NCI-H2107 (cell line): ENCODE measurements at places on chromosomes 5 and 9.

GRCh38 chr5:151493665-151494064 lies 46.3 kb downstream of the SLC36A1 start:
- DNase-seq: no peak

GRCh38 chr9:88502552-88503034 lies 32.4 kb upstream of the NXNL2 start:
- no peak for DNase-seq

DNA sequence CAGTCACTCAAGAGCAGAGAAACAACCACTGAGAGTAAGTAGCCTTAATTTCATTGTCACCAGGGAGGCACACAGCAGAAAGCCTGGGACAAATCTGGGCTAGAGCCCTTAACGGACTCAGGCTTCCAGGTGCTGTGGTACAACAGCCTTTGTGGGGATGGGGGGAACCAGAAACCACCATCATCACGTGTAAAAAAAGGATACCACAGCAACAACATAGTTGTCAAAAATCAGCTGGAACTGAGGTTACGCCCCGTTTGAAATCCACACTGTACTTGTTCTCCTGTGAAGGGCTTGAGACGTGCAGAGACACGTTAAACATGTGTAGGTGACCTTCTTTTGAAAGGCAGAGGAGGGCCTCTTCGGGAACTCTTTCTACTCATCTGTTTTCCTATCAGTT lies 16.6 kb upstream of the PLPP1 start:
- DNase-seq: peak; percentile 1

GRCh38 chr5:164020116-164020515 lies 514.7 kb downstream of the MAT2B start:
- DNase-seq: no peak

GRCh38 chr5:31911291-31912265 lies 262.5 kb downstream of the GOLPH3 start:
- DNase-seq: no peak

DNA sequence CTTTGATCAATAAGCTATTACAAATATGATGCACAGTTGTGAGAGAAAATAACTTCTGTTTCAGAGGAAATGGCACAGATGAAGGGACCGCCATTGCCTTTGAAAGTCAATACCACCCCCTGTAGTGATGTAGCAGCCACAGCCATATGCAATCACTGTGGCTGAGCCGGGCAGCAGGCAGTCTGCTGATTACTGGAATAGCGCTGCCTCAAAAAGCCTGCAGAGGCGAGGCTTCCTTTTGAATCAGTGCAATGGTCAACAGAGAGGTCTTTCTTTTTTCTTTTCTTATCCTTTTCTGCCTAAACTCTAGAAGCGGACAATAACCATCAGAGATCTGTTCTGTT lies 265.1 kb upstream of the TAS2R1 start:
- DNase-seq: no peak

DNA sequence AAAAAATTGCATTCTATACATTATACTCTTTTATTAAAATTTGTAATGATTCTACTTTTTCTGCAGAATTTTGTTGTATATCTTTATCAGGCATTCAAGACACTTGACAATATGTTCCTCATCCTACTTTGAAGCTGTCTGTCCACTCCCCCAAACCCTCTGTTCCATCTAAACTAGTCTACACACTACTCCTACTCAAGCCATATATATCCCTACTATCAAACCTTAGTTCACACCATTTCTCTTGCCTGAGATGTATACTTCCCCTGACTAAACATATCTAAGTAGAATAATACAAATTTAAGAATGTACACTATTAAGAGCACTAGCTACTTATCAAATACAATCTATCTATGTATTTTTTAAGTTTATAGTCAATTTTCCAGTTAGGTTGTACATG lies 107.1 kb upstream of the FTMT start:
- DNase-seq: no peak

GRCh38 chr5:80072103-80073073 lies 37.2 kb downstream of the THBS4 start:
- no peak for DNase-seq

- DNase-seq: no peak
These were observed 3.9 kb downstream of the EXOC3 start for GRCh38 chr5:446883-447263.

GRCh38 chr9:22682536-22682935 lies 235.9 kb downstream of the DMRTA1 start:
- no peak for DNase-seq

- no peak for DNase-seq
These were observed 192.1 kb upstream of the CLINT1 start for GRCh38 chr5:158051036-158051435.

DNA sequence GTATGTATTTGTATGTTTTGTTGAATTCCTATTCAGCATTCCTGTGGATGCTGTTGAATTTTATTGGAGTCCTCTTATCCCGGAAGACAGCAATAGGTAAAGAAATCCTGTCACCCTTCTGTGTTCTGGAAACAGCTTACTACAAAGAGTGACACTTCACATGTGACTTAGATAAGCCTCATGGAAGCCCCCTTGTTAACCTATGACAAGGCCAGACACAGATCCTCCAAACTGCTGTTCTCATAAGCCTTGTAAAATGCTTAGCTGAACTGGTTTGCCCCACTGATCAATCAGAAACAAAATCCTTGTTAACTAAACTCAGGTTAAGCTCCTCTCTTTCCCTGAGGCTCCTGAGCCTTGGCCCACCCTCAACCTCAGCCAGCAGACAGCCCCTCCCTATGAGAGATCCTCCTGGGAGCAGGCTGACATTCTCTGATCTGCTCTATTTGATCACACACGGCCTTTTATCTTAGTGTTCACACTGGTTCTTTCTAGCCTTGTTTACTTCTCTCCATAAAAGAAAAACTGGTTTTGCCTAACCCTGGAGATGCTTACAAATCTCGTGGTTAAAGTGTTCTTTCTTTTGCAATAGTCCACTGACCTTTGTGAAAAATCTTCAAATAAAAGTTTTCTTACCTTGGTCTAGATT lies 29.4 kb upstream of the ATP6V1G1 start:
- no peak for DNase-seq

DNA sequence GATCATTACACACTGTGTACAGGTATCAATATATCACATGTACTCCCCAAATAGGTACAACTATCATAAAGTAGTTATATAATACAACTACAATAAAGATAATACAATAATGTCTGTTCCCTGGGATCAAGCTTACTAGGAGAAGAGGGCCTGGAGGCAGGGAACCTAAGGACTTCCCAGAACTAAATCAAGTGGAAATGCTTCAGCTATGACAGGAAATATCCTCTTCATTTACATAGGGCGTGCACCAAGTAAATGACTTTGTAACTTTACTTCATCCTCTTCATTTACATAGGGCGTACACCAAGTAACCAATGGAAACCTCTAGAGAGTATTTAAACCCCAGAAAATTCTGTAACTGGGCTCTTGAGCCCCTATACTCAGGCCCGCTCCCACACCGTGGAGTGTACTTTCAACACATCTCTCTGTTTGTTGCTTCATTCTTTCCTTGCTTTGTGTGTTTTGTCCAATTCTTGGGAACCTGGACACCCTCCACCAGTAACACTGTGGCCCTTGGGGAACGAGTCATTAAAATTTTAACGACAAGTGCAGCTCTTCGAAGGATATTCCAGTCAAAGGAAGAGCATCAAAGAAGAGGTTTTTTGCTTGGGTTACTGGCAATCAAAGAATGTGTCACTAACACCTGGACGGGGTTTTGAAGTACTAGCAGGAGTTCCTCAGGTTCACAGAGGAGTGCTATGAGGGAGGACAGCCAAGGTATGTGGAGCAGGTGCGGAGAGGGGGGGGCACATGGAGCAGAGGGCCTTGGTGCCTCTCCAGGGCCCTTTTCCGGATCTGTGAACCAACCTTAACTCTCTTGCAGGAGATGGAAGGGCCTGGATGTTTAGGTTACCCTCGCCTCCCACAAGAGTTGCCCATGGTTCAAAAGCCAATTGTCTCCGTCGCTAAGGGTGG lies 106.6 kb upstream of the DAP start:
- DNase-seq: no peak

DNA sequence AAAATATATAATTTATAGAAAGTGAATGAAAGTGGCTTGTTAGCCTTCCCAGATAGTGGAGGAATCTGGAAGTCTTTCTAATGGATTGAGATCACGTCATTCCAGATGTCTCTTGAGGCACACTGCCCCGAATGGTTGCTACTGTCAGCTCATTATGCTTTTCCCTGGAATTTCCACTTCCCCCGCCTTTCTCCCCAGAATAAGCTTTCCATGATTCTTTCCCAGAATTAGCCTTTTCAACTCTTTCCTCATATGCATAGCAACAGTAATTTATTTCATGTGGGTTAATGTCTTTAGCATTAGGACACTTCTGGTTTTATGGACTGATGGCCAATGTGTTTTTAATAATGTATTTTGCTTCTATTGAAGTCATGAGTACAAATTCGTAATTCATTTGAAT lies 81.5 kb downstream of the PALM2AKAP2 start:
- DNase-seq: no peak

DNA sequence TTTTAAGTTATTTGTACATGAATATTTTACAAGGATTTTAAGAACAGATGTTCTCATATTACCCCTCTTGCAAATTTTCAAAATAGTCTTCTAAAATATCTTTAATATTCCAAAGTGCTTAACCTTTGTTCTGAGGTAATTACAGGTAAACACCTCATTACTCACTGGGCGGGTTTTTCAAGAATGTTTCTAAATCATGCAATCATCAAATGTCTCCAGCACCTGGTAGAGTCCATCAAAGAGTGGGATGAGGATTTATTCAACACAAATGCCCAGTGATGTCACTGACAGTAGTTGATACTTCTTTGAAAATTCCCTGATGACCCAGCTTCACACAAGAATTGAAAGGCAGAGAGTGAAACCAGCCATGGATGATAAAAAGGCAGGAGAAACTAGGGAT lies 114.4 kb downstream of the SEC61B start:
- DNase-seq: no peak

DNA sequence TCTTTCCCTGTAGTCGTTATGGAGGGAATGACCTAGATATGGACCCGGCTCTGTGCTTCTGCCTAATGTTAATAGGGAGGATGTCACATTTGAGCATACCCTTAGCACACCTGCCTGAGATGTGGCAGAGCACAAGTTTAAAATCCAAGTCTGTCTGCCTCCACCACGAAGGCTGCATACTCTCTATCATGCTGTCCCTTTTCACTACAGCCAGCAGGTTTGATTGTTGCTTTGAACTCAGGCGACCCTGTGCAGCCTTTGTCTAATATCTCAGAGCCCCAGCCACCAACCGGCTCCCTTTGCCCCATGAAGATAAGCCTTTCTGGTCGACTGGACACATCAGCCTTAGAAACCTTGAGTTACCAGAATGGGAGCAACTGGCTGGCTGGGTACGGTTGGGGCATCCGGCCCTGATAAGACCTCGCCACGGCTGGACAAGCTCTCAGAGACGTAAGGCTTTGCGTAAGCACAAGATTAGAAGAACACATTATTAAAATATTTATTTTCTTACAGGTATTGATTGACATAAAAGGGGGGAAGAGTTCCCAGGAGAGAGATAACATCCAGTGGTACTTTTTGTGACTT lies 222.0 kb upstream of the TRIM32 start:
- no peak for DNase-seq

DNA sequence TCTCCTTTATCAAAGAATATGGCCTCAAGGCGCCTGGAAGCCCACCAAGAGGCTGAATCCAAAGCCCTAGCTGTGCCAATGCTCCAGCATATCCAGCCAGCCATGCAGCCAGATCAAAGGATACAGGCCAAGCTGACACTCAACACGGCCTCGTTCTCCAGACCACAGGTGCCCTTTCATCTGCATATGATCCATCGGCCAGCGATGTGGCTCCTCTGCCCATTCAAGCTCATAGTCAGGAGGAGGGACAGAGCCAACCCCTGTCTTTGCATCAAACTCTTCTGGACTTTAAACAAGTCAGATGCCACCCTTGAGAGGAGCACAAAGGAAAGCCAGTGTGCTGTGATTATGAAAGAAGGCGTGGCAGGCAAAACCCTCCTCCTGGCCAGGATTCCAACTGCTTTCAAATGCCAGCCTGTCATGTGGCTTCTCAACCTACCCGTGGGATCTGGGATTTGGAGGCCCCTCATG lies 42.5 kb downstream of the ADAM19 start:
- DNase-seq: no peak

DNA sequence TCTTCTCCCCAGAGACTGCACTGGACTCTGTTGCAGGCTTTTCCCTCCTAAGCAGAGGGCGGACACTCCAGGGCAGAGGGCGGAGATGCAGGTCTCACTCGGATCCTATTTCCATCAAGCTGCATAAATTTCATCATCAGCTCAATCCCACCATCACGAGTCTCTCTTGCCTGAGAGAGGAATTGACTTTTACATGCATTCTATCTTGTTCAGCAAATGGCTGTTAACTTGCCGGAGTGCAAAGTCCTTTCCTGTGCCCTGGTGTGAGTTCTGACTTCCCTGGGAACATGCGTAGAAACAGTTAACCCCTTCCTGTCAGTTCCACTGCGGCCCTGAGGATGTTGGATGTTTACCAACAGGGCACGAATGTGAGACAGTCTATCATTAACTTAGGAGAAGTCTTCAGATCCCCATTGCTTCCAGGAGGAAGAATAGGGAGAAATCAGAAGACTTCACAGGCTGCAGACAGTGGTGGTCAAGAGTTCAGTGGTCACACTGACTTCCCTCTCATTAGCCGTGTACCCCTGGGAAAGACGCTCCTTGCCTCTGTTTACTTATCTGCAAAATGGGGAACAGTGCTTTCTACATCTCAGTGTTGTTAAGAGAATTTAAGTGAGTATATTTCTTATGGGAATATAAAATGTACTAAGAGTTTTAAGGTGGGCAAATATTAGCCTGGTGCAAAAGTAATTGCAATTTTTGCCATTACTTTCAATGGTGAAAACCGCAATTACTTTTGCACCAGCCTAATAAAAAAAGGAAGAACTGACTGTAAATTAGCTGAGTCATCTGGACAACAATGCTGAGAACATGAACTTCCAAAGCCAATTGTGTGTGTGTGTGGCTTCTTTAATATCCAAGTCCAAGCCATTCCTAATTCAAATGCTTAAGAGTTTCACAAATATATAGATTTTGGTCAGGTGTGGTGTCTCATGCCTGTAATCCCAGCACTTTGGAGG lies 248.0 kb downstream of the DRD1 start:
- no peak for DNase-seq

- DNase-seq: peak; percentile 94
These were observed 165.4 kb upstream of the RAI14 start for GRCh38 chr5:34490506-34491250.

DNA sequence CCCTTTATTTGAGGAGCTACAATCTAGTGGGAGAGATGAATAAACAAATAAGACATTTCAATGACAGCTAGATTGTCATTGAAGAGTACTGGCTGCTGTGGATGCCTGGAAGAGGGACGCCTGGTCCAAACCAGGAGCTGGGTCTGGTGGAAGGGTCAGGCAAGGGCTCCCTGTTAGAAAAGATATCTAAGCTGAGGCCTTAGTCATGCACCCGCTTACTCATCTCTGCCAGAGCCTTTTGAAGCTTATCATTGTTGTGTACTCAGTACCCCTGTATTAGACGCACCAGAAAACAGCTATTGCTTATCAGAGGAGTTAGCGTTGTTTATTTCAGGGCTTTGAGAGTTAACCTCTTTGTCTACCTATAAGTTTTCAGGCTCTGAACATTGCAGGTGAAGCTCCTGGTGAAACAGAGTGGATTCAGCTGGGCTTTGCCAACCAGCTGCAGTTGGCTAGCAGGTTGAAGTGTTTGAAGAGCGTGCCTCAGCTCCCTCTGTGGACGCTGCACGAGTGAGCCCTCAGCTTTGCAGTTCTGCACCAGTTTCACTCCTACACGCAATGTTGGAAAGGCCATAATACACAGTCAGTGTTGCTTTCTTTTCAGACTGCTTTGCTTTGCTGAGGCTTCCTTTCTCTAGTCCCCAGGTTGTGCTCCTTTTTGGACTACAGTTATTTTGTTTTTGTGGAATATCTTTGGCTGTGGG lies 5.6 kb upstream of the GPR151 start:
- no peak for DNase-seq
